Psoas muscle (tissue), 8 donors: ENCODE measurements at places on chromosomes 5 and 9. TPM values are rescaled to one million over a fixed set of nuclear protein-coding genes. Genes with fewer than 3 reads are reported as not detected.

Gene FOXI1
- not detected for total RNA-seq

GRCh38 chr5:150394912-150395687 lies 17.6 kb downstream of the CD74 start:
- H3K27ac ChIP-seq = no peak overlapping the region
- peaks cover 100% of the 10 kb centered on the region for H3K36me3 ChIP-seq
- no peaks in the 10 kb centered on the region for H3K4me1 ChIP-seq
- peak; percentile 49 for DNase-seq
- no peaks in the 10 kb centered on the region for H3K27me3 ChIP-seq

- no peak for DNase-seq
- no peak overlapping the region for H3K27ac ChIP-seq
- H3K4me3 ChIP-seq = no peak overlapping the region
- H3K27me3 ChIP-seq = peaks cover 8% of the 10 kb centered on the region
- no peaks in the 10 kb centered on the region for H3K36me3 ChIP-seq
- H3K4me1 ChIP-seq = no peaks in the 10 kb centered on the region
These were observed 13.7 kb upstream of the RUFY1 start for GRCh38 chr5:179536676-179537075.

DNA sequence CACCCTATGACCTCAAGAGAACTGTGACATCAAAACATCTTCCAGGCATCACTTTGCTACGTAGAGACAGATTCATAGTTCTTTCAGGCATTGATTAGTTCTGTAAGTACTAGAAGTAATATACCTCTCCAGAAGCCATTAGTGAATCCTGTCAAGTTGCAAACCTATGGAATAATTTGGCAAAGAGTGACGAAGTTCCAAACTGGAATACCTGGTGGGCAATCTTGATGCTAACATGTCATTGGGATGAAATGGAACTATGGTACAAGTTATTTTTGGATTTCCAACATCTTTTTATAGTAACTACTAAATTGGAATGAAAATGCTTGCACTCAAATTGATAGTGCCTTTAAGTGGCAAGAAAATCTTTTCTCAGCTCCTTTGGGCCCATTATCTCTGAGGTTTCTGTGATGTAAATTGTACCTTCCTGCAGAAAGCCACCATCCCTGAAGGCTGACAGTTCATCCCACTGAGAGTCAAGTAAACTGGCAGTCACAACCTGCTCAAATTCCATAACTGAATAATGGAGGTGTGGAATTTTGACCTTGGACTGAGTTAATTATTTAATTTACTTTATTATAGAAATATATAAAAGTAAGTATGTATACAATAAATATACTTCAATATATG lies 435.5 kb downstream of the DTWD2 start:
- H3K27me3 ChIP-seq = no peaks in the 10 kb centered on the region
- DNase-seq = no peak
- no peak overlapping the region for H3K27ac ChIP-seq
- H3K36me3 ChIP-seq = no peaks in the 10 kb centered on the region

DNA sequence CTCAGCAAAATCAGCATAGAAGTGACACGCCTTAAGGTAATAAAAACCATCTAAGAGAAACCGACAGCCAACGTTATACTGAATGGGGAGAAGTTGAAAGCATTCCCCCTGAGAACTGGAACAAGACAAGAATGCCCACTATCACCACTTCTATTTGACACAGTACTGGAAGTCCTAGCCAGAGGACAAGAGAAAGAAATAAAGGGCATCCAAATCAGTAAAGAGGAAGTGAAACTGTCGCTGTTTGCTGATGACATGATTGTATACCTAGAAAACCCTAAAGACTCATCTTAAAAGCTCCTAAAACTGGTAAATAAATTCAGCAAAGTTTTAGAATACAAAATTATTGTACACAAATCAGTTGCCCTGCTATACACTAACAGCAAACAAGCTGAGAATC lies 393.3 kb downstream of the KIF4B start:
- no peaks in the 10 kb centered on the region for H3K36me3 ChIP-seq
- no peaks in the 10 kb centered on the region for H3K4me1 ChIP-seq

Gene LHX2
- total RNA-seq = not detected

- no peaks in the 10 kb centered on the region for H3K27me3 ChIP-seq
- no peaks in the 10 kb centered on the region for H3K36me3 ChIP-seq
- H3K4me3 ChIP-seq = no peak overlapping the region
- DNase-seq = no peak
- H3K27ac ChIP-seq = no peak overlapping the region
These were observed 373.2 kb upstream of the ACTBL2 start for GRCh38 chr5:57855831-57856230.

DNA sequence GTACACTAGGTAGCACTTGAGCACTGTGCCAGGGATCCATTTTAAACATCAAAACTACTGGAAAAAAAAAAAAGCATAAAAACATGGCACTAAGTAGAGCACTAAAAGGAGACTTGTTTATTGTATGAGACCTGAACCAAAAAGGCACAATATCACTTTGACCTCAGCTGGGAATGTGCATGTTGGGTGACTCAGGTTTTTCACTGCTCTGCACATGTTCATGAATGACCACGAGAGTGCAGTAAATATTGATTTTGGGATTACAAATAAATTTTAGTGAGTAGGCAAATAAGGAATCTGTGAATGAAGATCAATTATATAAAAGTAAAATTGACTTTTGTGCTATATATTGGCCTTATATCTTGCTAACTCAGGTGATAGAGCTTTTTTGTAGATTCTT lies 11.8 kb downstream of the RMI1 start:
- no peak overlapping the region for H3K27ac ChIP-seq
- no peak for DNase-seq
- H3K4me1 ChIP-seq = no peaks in the 10 kb centered on the region
- no peaks in the 10 kb centered on the region for H3K27me3 ChIP-seq
- no peaks in the 10 kb centered on the region for H3K36me3 ChIP-seq

Gene HTR4
- total RNA-seq = 0.24 TPM

Gene LCN9
- not detected for total RNA-seq

Gene WDR38
- total RNA-seq = not detected
